ENCODE measurements at places on chromosomes 12 and 14. TPM values are rescaled to one million over a fixed set of nuclear protein-coding genes. Genes with fewer than 3 reads are reported as not detected.

The MED6 gene
- total RNA-seq = 31.5 TPM

The ZNF740 gene
- total RNA-seq = 11.7 TPM

The TAS2R10 gene
- total RNA-seq = 0.36 TPM

The RAPGEF3 gene
- total RNA-seq = 0.83 TPM

The MYH7 gene
- not detected for total RNA-seq

The CLEC4C gene
- not detected for total RNA-seq

The DUSP6 gene
- 70.1 TPM for total RNA-seq

The SOAT2 gene
- 0.18 TPM for total RNA-seq

The IAPP gene
- total RNA-seq = not detected

The LTB4R2 gene
- 0.56 TPM for total RNA-seq

The PTPN6 gene
- under 0.01 TPM for total RNA-seq

The KLRG1 gene
- total RNA-seq = 0.56 TPM

The SLC8A3 gene
- total RNA-seq = under 0.01 TPM

The HSPB8 gene
- total RNA-seq = 12.9 TPM
